Activated T-helper 17 cell treated with anti-CD3 and anti-CD28 coated beads, Interleukin-2, amount 50 U/mL, for 72 hours (primary cell): ENCODE measurements at places on chromosomes 11 and 22.

DNA sequence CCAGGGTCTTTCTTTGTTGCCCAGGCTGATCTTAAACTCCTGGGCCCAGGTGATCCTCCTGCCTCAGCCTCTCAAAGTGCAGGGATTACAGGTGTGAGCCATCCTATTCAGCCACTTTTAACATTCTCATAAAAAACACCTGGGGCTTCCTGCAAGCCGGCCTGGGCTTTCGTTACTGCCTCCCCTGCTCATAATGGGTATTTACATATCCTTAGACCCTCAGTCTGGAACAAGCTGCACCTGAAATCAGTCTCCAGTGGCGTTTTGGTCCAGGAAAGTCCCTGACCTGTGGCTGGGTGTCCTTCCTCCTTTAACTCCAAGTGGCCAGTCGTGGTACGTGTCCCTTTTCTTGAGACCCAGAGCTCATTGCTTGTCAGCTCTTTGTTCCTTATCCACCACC is 320.7 kb downstream of the TMEM135 start:
- ATAC-seq = no peak

- no peak for ATAC-seq
Observed at GRCh38 chr11:45610627-45611026, 54.8 kb downstream of the CHST1 start.

DNA sequence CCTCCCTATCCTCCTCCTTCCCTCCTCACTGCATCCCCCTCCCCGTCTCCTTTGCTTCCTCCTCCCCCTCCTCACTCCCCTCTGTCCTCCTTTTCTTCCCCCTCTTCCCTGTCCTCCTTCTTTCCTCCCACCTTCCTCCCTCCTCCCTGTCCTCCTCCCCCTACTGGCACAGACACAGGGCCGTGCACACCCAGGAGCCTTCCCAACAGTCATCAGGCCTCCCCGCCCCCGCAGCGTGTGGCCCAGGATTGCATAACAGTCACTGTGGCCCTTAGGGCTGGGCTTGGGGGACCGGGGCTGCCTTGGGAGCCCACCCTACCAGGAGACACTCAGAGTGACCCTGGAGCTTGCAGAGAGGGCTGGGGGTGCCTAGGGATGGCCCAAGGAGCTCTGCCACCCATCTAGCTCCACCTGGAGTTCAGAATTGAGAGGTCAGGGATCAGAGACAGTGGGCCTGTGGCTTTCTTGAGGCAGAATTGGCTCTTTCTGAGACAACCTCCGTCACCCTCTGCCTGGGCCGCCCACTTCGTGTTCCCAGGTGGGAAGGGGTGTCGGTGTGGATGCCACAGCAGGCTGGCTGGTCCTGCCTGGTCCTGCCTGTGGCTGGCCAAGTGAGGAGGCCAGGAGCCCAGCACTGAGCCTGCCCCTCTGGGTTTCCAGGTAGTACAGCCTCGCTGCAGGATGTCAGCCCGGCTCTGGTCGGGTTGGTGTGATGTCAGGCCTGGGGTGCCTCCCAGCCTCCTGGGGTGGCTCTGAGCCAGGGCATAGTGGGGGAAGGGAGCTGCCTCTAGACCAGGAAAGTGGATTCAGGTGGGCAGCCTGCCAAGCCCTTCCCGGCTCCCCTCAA is 1.6 kb downstream of the SPI1 start:
- no peak for ATAC-seq

- ATAC-seq = peak; percentile 97
Observed at GRCh38 chr22:41682033-41682807, 6.4 kb downstream of the SNU13 start.

- no peak for ATAC-seq
Observed at GRCh38 chr11:73085189-73085875, 56.8 kb downstream of the FCHSD2 start.

DNA sequence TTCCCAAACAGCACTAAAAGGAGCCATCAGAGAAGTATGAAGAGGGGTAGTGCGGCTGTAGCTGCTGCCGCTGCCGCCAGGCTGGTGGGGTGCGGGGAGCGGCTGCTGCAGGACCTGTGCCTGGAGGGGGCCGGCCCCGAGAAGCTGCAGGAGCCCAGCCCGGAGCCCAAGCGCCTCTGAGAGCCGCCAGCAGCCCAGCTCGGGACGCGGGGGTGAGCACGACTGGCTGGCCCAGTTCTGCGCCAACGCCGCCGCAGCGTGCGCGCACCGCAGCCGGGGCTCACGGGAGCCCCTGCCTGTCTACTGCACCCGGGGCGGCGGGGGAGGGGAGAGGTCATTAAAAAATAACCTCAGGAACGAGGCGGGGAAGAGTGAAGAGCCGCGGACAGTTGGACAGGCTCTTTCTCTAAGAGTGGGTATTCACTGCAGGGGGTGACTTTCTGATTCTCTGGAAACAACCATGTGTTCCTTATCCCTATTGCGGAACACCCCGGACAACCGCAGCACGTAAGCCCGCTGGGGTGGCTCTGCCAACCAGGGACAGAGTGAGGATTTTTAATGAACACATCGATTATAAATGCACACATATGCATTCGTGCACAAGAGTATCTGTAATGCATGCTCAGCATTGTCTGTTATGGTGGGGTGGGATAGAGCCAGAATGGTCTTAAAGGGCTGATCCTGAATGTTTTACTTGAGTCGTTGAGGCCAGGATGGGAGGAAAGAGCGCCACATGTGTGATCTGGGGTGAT is 453 bp downstream of the GAS2 start:
- peak; percentile 29 for ATAC-seq

GRCh38 chr11:107041088-107041444 is 22.8 kb upstream of the GUCY1A2 start:
- ATAC-seq = no peak

- no peak for ATAC-seq
Observed at GRCh38 chr22:41975299-41976069, 6.2 kb downstream of the SEPTIN3 start.

GRCh38 chr11:129056916-129057315 is 114.2 kb upstream of the TP53AIP1 start:
- no peak for ATAC-seq
